ENCODE measurements at places on chromosomes 12 and 14.
A peak's percentile ranks its signal among the peaks of the same experiment; 100 is the strongest.

DNA sequence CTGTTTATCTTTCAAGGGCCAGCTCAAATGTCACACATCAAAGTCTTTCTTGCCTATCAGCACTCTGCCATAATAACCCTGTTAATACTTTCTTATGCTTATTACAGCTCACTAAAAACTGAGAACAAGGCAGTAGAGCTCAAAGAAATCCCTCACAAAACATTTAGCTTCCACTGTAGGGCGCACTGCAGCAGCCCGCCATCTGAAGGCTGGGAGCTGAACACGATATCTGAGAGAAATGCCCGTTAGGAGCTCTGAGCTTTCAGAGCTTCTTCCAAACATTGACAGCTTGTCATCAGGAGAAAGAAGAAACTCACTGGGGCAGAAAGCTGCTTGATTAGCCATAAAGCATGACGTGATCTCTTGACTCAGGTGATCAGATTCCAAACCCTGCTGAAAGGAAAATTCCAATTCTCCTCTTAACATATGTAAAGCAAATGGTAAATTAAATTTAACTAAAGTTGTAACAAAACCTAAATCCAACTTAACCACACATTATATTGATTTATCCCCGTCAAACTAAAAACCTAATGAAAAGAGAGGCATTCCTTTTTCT, 175.7 kb downstream of the C12orf50 start:
- no peak for DNase-seq

GRCh38 chr12:8958066-8958465, 8.6 kb upstream of the M6PR start:
- DNase-seq = no peak

GRCh38 chr12:2301531-2302461, 249.0 kb downstream of the CACNA1C start:
- no peak for DNase-seq

- DNase-seq = no peak
These were observed 3.3 kb upstream of the SLC22A17 start for GRCh38 chr14:23355871-23356435.

DNA sequence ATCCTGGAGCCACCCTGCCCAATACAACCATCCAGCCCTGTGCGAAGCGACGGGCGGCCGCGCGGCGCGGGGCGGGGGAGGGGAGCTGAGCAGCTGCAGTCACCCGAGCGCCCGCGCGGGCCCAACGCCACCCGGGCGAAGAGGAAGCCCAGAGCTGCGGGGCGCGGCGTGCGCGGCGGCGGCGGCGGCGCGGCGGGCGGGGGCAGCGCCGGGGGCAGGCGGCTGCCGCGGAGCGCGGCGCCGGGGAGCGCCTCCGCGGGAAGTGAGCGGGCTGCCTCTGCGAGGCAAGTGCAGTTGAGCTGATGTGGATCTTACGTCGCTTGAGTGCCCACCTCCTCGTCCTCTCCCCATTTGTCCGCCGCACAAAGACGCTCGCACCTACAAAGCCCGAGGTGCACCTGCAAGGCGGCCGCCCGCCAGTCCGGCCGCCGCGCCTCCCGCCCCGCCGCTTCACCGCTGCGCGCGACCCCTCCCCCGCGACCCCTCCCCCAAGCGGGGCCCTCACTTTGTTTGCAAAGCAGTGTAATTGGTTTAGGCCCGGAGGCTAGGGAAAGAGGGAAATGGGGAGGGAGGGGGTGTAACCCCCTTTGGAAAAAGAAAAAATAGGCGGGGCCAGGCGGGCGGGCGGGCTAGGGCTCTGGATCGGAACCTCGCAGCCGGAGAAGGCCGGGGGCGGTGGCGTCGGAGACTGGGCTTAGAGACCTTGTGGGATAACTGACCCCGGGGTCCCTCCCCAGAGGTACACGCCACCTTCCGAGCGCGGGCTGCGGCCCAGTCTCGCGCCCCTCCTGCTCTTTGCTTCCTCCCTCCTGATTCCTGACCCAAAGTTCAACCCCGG, at the start of the genes FOXA1 and TTC6:
Gene FOXA1 (minus strand): TSS at position 279 of the 838 bp plus-strand sequence. CDS start 277 bp downstream, at position 2.
Gene TTC6 (plus strand): TSS at position 659 of the 838 bp plus-strand sequence. CDS start 26,436 bp downstream, outside the sequence.
- peak; percentile 68 for DNase-seq

- no peak for DNase-seq
These were observed 1117.5 kb downstream of the AACS start for GRCh38 chr12:126182619-126183236.

GRCh38 chr12:18932715-18933114, 194.8 kb downstream of the CAPZA3 start:
- DNase-seq = no peak

DNA sequence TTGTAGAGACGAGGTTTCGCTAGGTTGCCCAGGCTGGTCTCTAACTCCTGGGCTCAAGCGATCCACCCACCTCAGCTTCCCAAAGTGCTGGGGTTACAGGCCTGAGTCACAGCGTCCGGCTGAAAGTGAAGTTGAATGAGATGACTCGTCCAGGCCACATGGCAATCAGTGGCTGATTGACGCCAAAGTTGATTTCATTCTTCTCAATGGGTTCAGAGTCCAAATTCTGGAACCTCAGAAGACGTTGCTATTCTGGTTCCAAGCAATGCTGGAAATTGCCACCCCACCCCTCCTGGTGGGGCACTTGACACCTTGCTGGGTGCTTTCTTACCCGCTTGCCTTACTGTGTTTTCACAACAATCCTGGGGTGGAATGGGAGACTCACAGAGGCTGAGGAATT, 14.9 kb downstream of the ABCB9 start:
- DNase-seq = no peak

GRCh38 chr12:3726456-3726855, 26.5 kb downstream of the CRACR2A start:
- no peak for DNase-seq

DNA sequence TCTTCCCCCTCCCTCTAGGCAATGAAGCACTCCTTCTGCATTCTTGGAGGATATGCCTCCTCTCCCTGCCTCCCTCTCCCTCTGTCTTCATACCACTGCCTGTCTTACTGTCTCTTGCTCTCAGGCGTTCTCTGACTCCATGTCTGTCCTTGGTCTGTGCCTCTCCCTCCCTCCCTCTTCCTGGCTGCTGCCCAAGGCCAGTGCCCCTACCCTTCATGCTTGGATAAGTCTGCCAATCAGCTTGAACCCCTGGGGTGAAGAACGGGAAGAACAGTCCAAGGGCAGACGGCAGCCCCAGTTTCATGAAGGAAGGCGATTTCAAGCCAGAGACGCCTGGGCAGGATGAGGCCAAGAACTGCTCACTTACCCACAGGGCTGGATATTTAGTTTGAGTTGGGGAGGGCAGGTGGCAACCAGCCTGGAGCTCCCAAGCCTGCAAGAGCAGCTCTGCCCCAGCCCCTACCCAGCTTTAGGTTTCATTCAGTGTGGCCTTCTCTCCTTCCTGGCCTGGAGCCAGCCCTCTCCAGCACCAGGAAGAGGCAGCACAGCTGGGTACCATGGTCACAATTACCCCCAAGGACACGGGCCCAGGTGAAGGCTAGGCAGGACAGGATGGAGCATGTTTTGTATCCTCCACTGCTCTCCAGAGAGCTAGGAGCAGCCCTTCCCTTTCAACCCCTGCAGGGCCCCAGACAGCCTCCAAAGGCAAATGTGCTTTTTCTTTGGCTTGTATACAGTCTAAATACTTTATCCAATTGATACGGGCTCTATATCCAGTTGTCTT, 35.8 kb upstream of the LTBP2 start:
- DNase-seq = peak; percentile 53

Measured in iPS-NIHi11 (cell line).